ENCODE measurements at places on chromosomes 6 and 20.

DNA sequence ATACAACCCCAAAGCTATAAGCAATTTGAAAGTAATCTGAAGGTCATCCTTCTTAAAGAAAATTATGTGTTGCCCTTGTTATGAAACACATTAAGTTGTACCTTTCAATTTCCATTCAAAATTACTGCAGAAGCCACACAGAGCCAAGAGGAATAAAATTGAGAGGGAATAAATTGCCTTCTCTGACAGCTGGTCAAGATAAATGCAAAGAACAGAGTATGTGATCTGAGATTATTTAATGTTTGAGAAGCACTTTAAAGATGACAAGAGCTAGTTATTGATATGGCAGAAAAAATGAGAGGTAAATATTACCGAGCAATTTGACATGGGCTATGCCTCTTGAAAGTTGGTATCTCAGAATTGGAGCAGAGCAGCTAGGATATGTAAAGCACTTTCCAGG lies 61.6 kb downstream of the TRDN start:
- DNase-seq = no peak

DNA sequence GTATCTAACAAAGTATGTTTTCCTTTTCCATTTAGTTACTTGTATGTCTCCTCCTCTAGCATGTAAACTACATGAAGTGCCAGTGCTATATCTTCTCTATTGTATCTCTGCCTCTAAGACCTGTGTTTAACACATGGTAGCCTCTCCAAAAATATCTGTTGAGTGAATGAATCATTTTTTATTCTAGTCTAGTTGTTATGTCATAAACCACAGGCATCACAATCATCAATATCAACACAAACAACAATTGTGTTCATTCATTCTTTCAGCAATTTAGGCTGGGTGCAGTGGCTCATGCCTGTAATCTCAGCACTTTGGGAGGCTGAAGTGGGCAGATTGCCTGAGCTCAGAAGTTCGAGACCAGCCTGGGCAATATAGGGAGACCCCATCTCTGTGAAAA lies 111.6 kb upstream of the EYA4 start:
- no peak for DNase-seq

- DNase-seq = no peak
Observed at GRCh38 chr6:166774770-166775169, 147.7 kb upstream of the RPS6KA2 start.

DNA sequence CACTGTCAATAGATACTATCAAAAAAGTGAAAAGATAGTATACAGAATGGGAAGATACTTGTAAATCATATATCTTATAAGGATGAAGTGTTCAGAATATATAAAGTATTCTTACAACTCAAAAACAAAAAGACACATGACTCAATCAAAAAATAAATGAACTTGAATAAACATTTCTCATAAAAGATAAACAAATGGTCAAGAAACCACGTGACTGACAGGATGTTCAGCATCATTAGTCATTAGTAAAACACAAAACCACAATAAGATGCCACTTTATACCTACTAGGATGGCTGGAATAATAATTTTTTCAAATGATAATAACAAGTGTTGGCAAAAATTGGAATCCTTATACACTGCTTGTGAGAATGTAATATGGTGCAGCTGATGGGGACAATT lies 729.1 kb upstream of the HS3ST5 start:
- no peak for DNase-seq

DNA sequence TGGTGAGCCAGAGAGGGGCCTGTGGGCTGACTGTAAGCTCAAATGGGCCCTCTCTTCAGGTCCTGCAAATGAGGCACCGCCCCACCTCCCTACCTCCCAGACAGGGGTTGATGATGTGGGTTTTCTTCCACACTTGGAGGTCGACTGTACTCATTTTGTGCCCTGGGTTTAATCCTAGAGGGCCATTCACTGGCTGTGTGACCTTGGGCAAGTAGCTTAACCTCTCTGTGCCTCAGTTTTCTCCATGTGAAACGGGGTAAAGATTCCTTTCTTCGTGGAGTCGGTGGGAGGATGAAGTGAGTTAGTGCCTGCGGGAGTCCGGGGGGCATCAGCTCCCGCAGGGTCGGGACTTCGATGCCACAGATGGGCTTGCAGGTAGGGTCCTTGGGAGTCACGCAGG lies 23.9 kb downstream of the ZBP1 start:
- DNase-seq = no peak

GRCh38 chr6:148720897-148721296 lies 25.9 kb upstream of the UST start:
- DNase-seq = no peak
